ELF-1 (cell line): ENCODE measurements at places on chromosomes 3 and 15.
A peak's percentile ranks its signal among the peaks of the same experiment; 100 is the strongest.

DNA sequence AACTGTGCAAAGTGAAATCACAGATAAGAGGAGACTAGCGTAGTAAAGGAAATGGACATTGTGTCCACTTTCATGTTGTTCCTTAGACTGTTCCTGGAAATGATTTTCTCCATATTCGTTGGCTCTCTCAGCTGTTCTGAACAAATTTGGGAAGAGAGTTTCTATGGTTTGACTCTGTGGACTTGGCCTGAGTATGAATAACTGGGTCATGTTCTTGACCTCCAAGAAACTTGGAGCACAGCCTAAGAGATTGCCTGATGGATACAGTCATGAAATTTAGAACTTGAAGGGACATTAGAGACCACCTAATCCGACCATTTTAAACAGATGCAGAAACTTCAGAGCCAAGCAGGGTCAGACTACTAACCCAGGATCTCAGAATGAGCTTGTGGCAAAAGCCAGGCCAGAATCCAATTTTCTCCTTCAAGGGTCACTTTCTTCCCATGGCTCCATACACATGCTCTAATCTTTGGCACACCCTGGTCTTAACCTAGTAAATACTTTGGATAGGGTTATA, 430.4 kb downstream of the RBMS3 start:
- no peak for DNase-seq

DNA sequence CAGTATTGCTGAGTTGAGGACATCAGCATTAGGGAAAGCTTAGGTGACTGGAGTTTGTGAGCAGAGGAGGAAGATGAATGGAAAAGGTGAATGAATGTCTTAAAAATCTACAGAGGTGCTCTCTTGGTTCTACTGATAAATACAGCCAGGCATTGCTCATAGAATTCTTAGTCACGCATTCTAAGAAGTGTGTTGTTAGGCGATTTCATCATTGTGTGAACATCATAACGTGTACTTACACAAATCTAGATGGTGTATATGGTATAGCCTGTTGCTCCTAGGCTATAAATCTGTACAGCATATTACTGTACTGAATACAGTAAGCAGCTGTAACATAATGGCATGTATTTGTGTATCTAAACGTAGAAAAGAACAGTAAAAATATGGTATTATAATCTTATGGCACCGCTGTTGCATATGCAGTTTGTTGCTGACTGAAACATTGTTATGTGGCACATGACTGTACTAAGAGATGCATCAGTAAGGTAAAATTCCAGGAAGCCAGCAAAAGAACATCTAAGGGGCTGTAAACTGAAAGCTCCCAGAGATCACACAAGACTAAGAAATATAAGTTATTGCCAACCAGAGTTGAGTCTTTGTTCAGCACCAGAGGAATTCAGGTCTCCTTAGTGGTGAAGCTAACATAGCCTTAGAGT, 42.9 kb upstream of the ASB14 start:
- DNase-seq, result no peak

DNA sequence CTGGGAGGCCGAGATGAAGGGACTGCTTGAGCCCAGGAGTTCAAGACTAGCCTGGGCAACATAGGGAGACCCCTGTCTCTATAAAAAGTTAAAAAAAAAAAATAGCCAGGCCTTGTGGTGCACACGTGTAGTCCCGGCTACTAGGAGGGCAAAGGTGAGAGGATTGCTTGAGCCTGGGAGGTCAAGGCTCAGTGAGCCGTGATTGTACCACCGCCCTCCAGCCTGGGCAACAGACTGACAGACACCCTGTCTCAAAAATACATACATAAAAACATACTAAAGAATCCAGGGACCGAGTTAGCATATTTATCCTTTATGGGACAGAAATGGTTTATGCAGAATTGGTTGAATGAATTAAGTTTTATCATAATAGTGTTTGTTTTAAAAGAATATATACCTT, 13.7 kb downstream of the SIAH2 start:
- DNase-seq, result no peak

- peak; percentile 4 for DNase-seq
These were observed 653.6 kb downstream of the NSUN3 start for GRCh38 chr3:94716326-94717018.

DNA sequence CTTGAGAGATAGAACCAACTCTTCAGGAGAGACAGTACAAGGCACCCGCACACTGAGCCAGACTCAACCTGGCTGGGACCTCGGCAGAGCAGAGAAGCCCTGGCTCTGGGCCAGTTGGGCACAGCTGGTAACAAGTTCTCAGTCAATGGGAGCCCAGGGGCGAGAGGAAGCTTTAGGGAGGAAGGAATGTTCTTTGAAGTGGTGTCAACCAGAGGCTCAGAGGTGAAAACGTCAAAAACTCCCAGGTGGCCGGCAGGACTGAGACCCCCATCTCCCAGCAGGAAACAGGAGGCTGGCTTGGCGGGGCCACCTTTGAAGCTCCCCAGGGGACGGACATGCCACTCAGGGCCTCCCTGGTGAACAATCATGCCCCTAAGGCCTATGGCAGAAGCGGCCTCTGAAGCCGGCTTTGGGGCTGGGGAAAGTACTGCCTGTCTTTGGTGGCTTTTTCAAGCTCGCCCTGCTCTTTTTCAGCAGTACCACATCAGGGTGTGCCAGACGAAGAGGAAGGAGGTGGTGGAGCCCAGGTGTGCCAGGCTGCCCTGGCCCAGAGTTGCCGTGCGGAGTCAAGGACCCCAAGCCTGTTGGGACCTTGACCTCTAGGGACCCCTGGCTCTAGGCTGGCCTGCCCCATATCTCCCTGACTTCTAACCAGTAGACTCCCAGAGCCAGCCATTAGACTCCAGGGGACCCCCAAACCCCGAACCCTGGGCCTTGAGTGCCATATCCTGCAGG, 16.7 kb upstream of the TBC1D21 start:
- peak; percentile 56 for DNase-seq

GRCh38 chr15:48470096-48470495, 138.9 kb downstream of the DUT start:
- no peak for DNase-seq

GRCh38 chr15:23854912-23855659, 168.0 kb upstream of the NDN start:
- no peak for DNase-seq

GRCh38 chr15:59257140-59257539, 50.5 kb downstream of the LDHAL6B start:
- DNase-seq, result no peak

GRCh38 chr3:182692695-182693094, 100.6 kb upstream of the ATP11B start:
- DNase-seq, result no peak
